Left lung (tissue), 14 donors: ENCODE measurements at places on chromosomes 7 and 10. TPM values are rescaled to one million over a fixed set of nuclear protein-coding genes. Genes with fewer than 3 reads are reported as not detected.

OPN4 gene
- polyA plus RNA-seq, result not detected

ATP6V1F gene
- 110 TPM for polyA plus RNA-seq

SPDYE2 gene
- 15.0 TPM for polyA plus RNA-seq

SEC61G gene
- 169 TPM for polyA plus RNA-seq

IL6 gene
- 6.2 TPM for polyA plus RNA-seq

OR9A2 gene
- polyA plus RNA-seq, result not detected

ZNF365 gene
- 0.40 TPM for polyA plus RNA-seq

GALNT17 gene
- 9.2 TPM for polyA plus RNA-seq

MALRD1 gene
- polyA plus RNA-seq, result 6.7 TPM

SUGCT gene
- polyA plus RNA-seq, result 2.4 TPM

MAPK8 gene
- polyA plus RNA-seq, result 73.4 TPM

CYREN gene
- 52.4 TPM for polyA plus RNA-seq

ATG9B gene
- polyA plus RNA-seq, result 3.8 TPM

EPDR1 gene
- polyA plus RNA-seq, result 20.9 TPM

FAM25C gene
- not detected for polyA plus RNA-seq

GPR15LG gene
- not detected for polyA plus RNA-seq

ARMC3 gene
- 10.0 TPM for polyA plus RNA-seq

ANXA8L1 gene
- 1.2 TPM for polyA plus RNA-seq

TUBAL3 gene
- polyA plus RNA-seq, result 0.11 TPM

ARHGAP19 gene
- 24.7 TPM for polyA plus RNA-seq

VSTM4 gene
- 29.6 TPM for polyA plus RNA-seq

EPHB6 gene
- polyA plus RNA-seq, result 29.1 TPM

OAT gene
- 91.1 TPM for polyA plus RNA-seq

MAD1L1 gene
- 21.9 TPM for polyA plus RNA-seq

DNAJC1 gene
- 29.1 TPM for polyA plus RNA-seq

CREB3L2 gene
- 59.9 TPM for polyA plus RNA-seq

HHEX gene
- 29.4 TPM for polyA plus RNA-seq

GALNT11 gene
- polyA plus RNA-seq, result 65.2 TPM

BNIP3 gene
- polyA plus RNA-seq, result 55.1 TPM

OR6B1 gene
- polyA plus RNA-seq, result not detected

APBB1IP gene
- 1.8 TPM for polyA plus RNA-seq

LIPK gene
- not detected for polyA plus RNA-seq

TMEM236 gene
- 0.65 TPM for polyA plus RNA-seq

LEP gene
- 0.13 TPM for polyA plus RNA-seq

UCN3 gene
- polyA plus RNA-seq, result 1.1 TPM

WIPF3 gene
- polyA plus RNA-seq, result 1.1 TPM

SLC29A4 gene
- polyA plus RNA-seq, result 22.2 TPM

ZNF467 gene
- 23.9 TPM for polyA plus RNA-seq

EIF5AL1 gene
- 2.3 TPM for polyA plus RNA-seq

TMEM139 gene
- polyA plus RNA-seq, result 6.0 TPM

TMEM213 gene
- 1.3 TPM for polyA plus RNA-seq

NAT16 gene
- 0.07 TPM for polyA plus RNA-seq

HOXA6 gene
- 16.2 TPM for polyA plus RNA-seq

FAM25G gene
- polyA plus RNA-seq, result not detected

SPRN gene
- 4.5 TPM for polyA plus RNA-seq

GRK5 gene
- polyA plus RNA-seq, result 47.9 TPM
